Urinary bladder (tissue), 4 donors: ENCODE measurements at places on chromosomes 13 and 19. TPM values are rescaled to one million over a fixed set of nuclear protein-coding genes. Genes with fewer than 3 reads are reported as not detected.

DNA sequence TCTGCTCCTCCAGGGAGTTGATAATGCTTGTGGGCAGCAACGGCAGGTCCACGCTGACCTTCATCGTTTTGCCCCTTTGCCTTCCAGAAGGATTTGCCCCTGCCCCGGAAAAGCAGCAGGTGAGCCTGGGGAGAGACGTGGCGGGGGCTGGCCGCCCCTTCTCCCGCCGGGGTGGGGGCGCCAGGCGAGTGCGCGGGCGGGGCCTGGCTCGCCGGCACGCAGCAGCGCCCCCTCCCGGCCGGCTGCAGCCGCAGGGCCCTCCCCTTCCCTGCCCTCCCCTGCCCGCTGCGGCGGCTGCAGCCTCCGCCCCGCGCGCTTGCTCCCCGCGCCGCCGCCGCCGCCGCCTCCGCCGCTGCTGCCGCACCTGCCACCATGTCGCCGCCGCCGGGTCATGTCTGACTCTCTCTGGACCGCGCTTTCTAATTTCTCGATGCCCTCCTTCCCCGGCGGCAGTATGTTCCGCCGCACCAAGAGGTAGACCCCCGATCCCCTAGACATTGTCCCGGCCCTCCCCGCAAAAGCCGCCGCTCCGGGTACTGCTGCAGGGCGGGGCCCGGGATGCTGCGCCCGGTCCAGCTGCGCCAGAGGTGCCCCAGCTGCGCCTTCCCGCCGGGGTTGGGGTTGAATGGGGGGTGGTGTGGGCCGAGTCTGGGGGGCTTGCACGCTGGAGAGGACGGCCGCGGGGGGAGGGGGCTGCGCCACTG is at the start of gene MAST1:
MAST1 (plus strand) TSS at position 334 of the 704 bp plus-strand sequence; CDS start at position 392, 58 bp downstream.
- no peak for DNase-seq

GRCh38 chr13:24241336-24241735 is 68.0 kb upstream of the C1QTNF9 start:
- DNase-seq, result no peak

DNA sequence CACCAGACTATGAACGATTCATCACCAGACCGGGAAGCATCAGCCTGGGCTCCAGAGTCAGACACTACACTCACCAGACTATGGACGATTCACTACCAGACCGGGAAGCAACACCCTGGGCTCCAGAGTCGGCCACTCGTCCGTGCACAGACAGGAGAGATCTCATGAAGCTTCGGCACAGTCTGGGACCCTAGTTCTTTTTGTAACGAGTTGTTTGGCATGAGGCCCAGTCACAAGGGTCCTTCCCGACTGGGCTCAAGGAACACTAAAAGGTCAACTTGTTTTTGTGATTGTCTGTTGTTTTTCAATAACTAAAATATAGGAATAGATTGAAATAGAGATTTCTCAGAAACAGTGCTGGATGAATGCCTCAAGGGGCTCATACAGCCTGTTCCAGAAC is 1141.6 kb upstream of the MIR17HG start:
- no peak for DNase-seq

- DNase-seq, result no peak
Measured at GRCh38 chr19:29952177-29952576, 10.1 kb downstream of the URI1 start.

GRCh38 chr13:110759710-110760109 is 46.2 kb downstream of the ING1 start:
- DNase-seq, result no peak

DNA sequence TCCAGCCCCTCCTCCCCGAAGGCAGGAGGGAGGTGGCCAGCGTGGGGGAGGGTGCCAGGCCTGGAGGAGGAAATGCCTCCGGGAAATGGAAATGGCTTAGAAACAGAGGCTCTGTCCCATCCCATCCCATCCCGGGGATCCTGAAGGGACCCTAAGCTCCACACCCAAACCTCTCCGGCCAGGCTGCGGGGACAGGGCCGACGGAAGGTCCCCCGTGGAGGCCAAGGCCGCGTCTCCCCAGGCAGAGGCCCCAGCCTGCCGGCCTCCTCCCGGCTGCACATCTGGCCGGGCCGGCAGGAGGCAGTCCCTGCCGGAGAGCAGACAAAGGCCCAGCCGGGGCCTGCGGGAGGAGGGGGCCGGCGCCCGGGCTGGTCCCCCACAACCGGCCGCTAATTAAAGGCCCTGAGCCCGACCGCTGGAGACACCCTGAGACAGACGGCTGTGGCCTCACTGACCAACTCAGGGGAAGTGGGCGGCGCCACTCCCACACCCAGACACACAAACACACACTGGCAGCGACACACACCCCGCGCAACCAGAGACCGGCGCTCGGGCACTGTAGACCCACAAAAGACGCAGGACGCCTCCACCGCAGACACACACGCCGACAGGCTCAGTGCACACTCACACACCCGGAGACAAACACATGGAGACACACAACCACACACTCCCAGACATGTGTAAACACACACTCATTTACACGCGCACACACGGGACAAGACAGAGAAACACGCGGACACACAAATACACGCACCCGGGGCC is 1.1 kb downstream of the ADAMTS10 start:
- DNase-seq, result no peak

DNA sequence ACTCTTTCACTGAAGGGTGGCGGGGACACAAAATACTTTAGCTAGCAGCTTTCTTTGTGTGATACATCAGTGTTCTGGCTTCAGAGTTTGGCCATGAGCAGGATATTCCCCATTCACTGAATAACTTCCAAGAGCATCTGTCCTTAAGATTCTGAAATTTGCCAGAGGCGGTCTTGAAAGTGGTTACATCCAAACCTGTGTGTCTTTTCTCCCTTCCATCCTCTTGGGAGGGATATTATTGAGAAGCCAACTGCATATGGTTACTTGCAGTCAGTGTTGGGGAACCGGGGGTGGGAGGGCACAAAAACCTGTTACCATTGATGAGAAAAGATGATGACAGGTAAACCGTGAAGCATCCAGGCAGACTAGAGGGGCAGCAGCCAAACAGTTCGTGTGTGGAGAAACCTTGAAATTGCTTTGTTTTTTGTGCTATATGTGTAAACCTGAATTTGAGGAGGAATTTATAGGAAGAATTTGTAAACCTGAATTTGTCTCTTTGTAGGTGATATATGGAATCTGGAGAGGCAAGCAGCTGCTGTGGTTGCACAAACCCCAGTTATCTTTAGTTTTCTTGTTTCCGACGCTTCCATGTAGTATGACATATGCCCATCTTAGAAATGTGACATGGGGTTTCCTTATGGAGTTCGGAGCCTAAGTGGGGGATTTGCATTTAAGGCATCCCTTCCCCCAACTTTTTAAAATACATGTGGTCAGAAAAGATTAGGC is 104.8 kb downstream of the WDFY2 start:
- DNase-seq, result no peak

DNA sequence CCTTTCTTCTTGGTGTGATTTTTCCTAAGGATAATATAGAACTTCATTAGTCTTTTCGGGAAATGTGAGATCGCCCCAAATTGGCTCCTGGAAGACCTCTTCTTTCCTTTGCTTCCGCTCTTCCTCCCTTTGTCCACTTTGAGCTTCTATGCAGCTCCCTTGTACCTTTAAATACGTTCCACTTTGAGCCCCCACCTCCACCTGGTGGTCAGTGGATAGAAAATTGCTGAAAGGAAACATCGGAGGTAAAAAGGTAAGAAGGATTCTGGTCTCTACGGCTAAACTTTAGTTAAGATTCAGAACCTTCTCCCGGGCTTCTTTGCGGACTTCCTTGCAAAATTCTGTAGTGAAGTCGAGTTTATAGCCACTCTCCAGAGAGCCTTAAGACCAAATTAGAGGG is 55.0 kb upstream of the TM9SF2 start:
- no peak for DNase-seq

GRCh38 chr13:51687947-51688714 is 103.9 kb downstream of the WDFY2 start:
- DNase-seq, result no peak

- no peak for DNase-seq
Measured at GRCh38 chr19:47560999-47561398, 11.9 kb downstream of the ZNF541 start.

- DNase-seq, result no peak
Measured at GRCh38 chr19:53079313-53079924, 23.8 kb downstream of the ZNF160 start.

DNA sequence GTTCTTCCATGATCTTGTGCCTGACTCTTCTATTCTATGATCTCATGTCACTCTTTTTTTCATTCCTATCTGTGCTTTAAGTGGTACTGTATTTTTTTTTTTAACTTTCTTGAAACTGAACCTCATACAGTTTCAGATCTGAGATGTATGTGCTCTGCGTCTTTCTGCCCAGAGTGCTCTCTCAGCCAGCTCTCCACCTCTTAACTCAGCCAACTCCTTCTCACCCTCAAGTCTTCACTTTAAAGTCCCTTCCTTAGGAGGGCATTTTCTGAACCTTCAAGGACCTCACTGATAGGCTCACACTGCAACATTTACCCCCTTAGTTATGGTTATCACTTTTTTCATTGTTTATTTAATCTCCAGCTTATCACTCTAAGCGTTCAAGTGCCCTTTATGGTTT is 158.7 kb downstream of the IRS2 start:
- DNase-seq, result no peak

GRCh38 chr19:48174445-48175030 is 4.1 kb downstream of the ZSWIM9 start:
- DNase-seq, result no peak

DNA sequence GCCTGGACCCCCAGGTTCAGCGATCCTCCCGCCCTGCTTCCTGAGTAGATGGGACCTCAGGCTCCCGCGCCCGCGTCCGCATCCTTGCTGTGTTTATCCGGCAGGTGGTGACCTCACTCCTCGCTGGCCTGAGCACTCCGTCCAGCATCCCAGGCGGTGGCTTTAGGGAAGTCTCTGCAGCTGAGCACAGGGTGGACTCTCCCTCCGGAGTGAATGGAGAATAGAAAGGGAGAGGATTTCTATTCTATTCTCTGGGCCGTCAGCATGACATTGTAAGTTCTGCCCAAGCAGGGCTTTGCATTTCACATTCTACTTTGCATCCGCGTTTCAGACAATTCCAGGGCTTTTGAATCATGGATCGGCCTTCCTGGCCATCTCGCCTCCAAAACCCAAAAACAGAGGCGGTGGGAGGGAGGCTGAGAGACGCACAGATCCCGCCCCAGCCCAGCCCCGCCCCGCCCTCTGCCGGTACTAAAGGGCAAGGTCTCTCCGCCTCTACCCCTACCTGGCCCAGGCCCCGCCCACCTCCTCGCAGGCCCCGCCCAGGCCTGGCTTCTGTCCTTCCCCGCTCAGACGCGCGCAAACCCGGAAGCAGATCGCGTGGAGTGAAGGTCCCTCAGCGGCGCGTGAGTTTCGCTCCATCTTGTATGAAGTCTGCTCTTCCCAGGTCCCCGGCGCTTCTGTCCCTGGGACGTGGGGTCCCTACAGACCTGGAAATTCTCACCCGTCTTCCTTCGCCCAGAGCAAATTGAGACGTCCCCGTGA is at the start of gene ZNF525:
ZNF525 (plus strand) TSS at position 572 of the 765 bp plus-strand sequence. CDS start 6,577 bp downstream, outside the sequence.
- peak; percentile 64 for DNase-seq

DNA sequence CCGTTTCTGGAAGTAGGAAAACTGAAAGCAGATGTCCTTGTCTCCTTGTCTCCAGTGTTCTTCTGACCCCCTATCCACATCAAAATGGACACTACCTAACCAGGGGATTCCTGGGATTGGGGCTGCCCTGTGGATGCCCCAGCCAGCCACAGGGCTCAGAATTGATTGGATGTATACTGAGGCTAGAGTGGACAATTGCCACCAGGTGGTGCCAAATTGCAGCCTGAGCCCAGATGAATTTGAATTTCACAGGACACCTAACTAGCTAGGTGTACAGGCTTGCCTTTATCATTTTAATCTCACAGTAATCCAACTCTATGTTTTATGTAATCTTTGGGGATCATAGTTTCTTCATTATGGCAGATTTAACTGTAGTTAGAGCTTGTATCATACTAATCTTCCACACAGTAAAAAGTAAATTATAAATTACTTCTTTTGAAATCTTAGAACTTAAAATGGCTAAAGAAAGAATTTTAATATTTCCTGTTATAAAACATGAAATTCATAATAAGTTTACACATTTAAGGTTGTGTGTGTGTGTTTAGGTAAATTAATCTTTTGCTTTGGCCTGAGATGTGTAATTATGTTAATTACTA is 58.0 kb downstream of the PIBF1 start:
- no peak for DNase-seq

- no peak for DNase-seq
Measured at GRCh38 chr19:31258211-31259052, 90.8 kb downstream of the TSHZ3 start.

DNA sequence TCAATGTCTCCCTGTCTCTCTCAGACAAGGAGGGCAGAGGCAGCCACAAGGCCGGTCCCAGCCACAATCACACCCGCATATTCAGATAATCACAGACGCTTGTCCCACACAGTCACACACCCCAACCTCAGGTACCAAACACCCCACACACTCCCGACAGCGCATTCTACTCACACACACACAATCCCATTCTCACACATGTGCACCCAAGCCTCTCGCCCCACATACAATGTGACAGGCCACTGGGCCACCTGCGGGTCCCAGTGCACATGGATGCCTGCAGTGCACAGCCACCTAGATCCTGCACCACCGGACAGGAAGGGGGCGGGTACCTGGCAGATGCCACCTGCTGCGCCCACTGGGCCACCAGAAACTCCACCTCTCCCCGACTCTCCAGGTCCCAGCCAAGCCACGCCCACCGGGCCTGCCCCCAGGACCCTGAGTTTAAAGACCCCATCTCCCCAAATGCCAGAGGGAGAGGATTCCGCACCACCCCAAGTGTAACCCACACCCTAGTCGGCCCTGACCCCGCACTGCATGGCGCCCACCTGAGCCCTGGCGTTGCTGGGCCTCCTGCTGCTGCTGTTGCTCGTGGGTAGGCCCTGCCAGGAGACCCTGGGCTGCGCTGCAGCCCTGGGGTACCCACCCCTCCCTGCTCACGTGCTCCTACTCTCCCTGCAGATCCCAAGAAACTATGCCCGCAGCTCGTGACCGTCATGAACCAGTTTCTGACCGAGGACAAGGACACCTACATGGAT is 10.6 kb downstream of the SCGB2B2 start:
- DNase-seq, result no peak

GRCh38 chr13:109881347-109881725 is 95.0 kb upstream of the IRS2 start:
- DNase-seq, result no peak

DNA sequence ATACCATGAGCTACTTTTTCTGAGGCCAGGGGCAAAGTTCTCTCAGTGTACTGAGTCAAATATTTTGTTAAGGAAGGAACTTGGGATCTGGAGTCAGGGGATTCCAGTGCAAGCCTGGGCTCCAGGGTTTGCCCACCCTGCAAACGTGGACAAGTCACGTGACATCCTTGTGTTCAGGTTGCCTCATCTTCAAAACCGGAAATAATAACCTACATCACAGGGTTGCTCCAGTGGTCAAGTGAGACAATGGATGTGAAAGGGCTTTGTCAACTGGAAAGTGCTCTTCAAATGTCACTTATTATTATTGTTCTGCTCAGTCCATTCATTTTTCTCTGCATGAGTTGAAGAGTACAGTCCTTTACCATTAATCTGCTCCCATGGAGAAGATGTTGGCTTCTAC is 414.9 kb downstream of the COG6 start:
- DNase-seq, result no peak

GRCh38 chr13:26616126-26616525 is 58.6 kb downstream of the WASF3 start:
- no peak for DNase-seq

TNNI3 gene
- not detected for total RNA-seq

MUC16 gene
- under 0.01 TPM for total RNA-seq

NANOS2 gene
- not detected for total RNA-seq

ATP1A3 gene
- total RNA-seq, result 0.37 TPM

LILRB2 gene
- total RNA-seq, result 1.3 TPM

C3 gene
- total RNA-seq, result 38.9 TPM

SIGLEC5 gene
- total RNA-seq, result 0.32 TPM

LHB gene
- not detected for total RNA-seq
